ENCODE measurements at places on chromosomes 12 and 14.

- no peak for DNase-seq
Measured at GRCh38 chr14:52233693-52234092, 33.8 kb upstream of the PTGDR start.

- no peak for DNase-seq
Measured at GRCh38 chr14:102241147-102241546, 63.8 kb downstream of the MOK start.

DNA sequence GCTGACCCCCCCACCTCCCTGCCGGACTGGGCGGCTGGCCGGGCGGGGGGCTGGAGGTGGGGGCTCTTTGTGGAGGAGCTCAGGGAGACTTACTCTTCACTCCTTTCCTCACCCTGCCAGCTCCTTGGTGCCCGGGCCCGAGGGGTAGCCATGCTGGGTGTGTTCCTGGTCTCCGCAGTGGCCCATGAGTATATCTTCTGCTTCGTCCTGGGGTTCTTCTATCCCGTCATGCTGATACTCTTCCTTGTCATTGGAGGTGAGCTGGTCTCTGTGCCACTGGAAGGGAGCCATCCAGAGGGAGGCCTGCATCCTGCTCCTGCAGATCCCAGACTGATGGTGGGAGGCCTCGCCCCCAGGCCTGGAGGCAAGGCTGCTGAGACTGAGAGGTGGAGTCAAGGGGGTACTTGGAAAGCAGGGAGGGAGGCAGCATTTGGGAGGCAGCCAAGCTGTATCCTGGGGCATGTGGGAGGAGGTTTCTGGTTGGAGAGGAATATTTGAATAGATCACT, 19.7 kb downstream of the SOAT2 start:
- no peak for DNase-seq

- no peak for DNase-seq
Measured at GRCh38 chr12:75917083-75917482, 114.5 kb downstream of the PHLDA1 start.

- no peak for DNase-seq
Measured at GRCh38 chr12:124888260-124888659, 24.6 kb upstream of the SCARB1 start.

DNA sequence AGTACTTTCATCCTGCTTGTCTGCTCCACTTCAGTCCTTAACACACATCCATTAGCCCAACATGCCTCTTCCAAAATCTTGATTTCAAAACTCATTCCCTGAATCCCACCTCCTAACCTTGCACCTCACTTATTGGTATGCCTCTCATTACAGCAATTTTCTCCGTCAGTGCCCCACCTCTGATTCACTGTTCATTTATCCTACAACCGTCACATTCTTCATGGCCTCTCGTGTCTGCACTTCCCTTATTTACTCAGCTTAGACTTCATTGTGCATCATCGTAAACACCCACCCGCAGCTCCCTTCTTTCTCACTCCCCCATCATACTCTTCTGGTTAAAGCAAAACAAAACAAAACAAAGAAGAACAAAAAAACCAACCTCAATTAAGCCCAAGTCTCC, 160.6 kb upstream of the HMGA2 start:
- DNase-seq, result no peak

- DNase-seq, result no peak
Measured at GRCh38 chr12:71710276-71711125, 24.6 kb downstream of the TMEM19 start.

DNA sequence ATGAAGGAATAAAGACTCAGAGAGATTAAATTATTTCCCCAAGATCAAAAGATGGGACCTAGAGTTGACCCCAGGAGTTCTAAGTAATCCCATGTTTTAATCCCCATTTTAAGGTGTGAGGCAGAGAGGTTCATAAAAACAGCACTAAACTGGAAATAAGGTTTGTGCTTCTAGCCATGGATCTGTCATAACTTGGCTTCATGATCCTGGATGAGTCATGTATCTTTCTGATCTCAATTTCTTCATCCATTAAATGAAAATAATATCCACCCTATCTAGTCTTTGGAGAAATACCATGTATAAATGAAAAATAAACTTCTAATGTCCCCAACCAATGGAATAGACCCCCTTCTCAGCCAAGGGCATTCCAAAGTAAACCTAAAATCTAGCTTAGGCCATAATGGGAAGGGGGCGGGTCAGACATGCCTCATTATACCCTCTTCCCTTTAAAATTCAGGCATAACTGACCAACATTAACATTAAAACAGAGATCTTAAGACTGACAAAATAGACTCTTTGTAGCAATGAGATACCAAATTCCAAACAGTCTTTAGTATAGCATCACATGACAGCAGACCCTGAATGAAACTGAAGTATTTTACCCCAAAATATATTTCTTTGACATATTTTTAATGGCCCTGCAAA, 47.8 kb downstream of the SLC41A2 start:
- DNase-seq, result no peak

DNA sequence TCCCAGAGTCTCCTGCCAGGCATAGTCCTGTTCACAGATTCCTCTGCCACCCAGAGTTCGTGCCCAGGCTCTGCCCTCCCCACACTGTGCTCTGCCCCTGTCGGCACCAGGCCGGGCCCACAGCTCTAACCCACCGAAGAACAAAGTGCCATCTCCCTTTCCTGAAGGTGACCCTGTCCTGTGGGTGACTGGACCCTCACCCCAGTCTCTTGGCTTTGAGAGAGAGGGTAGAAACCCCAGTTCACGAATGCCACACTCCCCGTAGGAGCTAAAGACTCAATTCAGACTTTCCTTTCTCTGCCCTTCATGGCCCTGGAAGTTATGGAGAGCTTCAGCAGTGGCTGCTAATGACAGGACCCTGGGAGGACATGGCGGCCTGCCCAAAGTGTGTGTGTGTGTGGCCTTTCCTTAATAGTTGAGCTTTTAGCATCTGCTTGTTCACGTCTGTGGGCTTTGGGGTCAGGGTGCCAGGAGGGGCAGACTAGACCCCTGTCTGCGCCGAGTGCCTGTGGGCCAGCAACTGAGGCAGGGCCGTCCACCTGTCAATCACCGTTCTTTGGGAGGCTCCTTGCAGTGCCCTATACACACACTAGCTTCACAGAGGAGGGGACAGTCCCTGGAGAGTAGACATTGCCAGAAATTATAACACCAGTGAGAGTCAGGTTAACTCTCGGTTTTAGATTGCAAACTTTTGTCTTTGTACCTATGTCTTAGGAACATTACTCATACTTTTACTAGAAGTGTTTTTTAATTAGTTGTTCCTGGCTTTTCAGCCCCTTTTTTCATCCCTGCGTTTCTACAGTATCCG, 84.6 kb upstream of the DYNC1H1 start:
- no peak for DNase-seq

DNA sequence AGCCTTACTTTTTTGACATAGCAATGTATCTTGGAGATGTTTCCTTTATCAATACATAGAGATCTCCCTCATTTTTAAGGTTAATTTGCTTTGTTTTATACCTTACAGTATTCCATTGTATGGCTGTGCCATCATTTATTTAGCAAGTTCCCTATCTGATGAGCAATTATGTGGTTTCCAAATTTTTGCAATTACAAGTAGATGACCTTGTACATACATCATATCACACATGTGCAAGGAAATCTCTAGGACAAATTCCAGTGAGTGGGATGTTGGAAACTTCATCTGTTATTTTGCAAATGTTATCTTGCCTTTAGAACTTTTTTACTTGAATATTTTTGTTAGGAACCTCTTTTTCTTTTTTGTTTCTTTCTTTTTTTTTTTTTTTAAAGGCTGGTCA, 49.7 kb downstream of the DRAM1 start:
- no peak for DNase-seq

DNA sequence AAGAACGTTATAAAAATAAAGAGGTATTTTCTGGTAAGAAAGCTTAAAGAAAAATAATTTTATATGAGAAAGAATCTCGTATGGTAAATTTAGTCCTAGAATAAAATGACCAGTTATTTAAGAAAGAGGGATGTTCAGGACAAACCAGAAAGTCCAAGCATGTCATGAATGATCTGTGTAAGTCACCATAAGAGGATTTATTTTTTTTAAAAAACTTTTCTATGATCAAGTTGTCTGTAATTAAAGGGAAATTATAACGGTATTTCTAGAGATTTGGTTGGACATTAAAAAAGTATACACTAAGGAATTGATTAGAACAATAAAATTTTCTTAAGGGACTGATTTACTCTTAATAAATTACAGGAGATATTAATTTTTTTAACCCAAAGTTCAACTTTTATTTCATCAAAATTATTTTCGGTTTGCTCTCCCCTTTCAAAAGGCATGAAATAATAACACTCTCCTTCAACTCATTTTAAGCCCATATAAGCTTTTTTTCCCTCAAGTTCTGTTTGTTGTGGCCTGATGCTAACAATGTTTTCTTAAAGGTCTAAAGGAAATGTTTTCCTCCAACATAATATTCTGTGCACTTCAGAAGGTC, 49.9 kb upstream of the CPSF6 start:
- no peak for DNase-seq

DNA sequence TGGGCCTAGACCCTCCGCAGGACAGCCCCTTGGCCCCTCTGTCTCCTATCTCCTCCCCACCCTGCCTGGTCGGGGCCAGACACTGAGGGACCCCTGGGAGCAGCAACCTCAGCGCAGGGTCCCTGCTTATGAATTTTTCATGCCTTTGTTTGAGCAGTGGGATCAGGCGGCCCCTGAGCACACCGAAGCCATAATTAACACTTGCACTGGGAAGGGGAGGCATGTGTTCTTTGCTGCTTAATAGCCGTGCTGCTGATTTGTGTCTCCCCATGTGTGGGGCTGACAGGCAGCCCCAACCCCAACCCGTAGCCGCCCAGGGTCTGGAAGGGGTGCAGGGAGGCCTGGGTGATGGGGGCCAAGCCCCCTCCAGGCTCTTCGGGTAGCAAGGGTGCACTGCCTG, 52.7 kb downstream of the FBRSL1 start:
- no peak for DNase-seq

DNA sequence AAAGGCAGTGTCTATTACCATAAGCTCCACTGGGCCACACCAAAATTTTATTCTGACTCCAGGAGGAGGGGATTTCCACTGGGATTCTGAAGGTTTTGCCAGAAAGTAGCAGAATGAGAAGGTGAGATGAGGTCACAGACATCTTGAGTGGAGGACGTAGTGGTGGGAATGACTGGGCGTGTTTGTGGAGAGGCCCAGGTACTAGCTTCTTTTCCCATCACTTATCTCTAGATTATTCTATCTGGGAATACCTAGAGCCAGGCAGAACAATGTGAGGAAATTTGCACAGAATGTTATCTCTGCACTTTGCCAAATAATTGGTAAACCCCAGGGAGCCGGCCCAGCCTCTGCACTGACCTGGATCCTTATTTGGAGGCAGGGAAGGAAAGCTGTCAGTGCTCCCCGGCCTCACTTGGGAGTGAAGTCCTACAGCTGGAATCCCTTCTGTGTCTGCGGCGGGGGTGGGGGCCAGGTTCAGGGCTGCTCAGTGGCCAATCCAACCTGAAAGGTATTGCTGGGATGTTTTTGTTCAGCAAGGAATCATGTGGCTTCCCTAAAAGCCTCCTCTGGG, 129.4 kb downstream of the C12orf75 start:
- no peak for DNase-seq

DNA sequence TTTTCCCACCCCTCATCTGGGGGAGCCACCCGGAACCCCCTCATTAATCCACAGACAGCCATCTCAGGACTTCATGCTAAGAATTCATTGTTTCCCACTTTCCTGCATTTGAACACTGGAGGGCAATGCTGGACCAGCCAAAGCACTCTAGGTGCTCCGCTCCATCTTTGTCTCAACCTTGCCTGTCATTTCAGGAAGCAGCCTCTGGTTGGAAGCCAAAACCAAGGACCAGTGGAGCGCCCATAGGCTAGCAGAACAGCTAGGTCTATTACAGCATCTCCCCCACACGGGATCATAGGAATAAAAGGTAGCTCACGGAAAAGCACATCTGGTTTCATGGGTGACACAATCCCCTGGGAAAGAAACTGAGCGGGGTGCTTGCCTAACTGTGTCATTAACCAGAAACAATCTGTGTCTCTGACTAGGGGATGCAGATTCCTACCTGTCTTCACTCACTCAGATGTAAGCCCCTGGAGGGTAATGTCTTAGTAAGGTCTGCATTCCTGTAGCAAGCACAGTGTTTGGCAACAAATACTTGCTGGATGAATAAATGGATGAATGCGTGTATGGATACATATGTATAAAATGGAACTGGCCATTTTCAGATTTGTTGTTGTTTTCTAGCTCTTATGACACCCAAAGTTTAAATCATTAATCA, 197.0 kb downstream of the DAD1 start:
- DNase-seq, result no peak

- no peak for DNase-seq
Measured at GRCh38 chr12:77115471-77115870, 50.1 kb upstream of the E2F7 start.

DNA sequence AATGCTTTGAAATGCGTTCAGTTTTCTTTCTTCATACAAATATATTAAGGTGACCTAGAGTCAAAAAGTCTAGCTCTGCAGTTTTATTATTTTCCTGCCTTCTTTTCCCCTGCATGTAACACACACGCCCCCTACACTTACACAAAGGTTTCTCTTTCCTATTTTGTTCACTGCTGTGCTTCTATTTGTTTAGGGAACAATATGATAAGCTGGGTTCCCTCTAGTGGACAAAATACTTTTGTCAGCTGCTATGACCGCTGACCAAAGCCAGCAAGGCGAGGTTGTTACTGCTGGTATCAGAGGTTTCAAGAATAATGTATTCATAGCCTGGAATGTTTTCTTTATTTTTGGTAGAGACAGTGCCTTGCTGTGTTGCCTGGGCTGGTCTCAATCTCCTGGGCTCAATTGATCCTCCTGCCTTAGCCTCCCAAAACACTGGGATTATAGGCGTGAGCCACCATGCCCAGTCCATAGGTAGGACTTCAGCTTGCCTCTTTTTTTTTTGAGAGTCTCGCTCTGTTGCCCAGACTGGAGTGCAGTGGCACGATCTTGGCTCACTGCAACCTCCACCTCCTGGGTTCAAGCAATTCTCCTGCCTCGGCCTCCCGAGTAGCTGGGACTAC, 33.4 kb downstream of the FNTB start:
- no peak for DNase-seq

DNA sequence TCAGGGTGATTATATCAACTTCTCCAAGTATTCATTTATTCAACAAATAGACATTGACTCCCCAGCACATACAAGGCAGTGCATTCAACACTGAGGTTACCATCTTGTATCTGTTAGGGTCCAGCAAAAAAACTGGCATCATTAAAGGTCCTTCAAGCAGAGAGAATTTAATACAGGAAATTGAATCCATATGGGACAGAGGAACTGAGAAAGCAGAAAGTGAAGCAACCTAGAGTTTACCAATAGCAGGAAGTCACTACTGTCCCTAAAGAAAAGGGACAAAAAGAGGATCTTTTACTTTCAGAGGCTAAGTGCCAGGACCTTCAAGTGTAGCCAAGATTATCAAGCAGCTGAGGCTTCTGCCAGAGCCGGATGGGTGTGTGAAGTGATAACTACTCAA, 237.8 kb upstream of the TBX3 start:
- DNase-seq, result no peak

DNA sequence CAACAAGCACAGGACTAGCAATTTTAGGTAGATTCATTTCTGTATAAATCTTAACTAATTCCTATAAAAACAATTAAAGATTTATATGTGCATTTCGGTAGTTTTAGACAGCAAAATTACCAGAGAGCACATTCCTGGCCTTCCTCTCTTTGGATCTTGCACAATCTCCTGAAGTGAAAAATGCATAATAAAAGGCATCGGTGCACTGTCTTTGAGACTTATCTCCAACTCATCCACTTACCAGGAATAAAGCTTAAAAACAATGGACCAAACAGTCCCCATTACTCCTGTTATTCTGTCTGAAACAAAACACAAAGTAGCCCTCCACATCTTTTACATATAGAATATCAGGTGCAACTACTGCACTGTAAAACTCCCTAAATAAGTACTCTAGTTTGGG, 69.3 kb downstream of the HECTD1 start:
- no peak for DNase-seq

All from stimulated activated CD4-positive, alpha-beta T cell treated with anti-CD3 and anti-CD28 coated beads, Interleukin-4, amount 100 ng/mL, for 1 hour (primary cell).